Thymus (tissue), 14 donors: ENCODE measurements at places on chromosomes 7 and 10. TPM values are rescaled to one million over a fixed set of nuclear protein-coding genes. Genes with fewer than 3 reads are reported as not detected.

The PLAC9 gene
- 9.8 TPM for total RNA-seq

DNA sequence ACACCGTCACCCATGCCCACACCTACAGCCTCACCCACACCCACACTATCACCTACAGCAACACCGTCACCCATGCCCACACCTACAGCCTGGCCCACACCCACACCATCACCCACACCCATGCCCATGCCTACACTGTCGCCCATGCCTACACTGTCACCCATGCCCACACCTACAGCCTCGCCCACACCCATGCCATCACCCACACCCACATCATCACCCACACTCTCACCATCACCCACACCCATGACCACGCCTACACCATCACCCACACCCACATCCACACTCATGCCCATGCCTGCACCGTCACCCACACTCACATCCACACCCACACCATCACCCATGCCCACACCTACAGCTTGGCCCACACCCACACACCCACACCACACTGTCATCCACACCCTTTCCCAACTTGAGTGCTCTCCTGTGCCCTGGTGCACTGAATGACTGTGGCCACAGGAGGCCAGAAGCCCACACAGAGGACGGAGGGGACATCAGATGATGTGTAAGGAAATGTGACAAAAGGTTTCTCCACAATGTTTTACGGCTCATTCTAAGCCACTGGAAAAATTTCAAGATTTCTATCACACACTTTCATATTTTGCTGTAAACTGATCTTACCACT lies 153.3 kb downstream of the WDR37 start:
- no peak for DNase-seq

GRCh38 chr10:34599026-34599795 lies 215.9 kb downstream of the PARD3 start:
- no peak for DNase-seq

DNA sequence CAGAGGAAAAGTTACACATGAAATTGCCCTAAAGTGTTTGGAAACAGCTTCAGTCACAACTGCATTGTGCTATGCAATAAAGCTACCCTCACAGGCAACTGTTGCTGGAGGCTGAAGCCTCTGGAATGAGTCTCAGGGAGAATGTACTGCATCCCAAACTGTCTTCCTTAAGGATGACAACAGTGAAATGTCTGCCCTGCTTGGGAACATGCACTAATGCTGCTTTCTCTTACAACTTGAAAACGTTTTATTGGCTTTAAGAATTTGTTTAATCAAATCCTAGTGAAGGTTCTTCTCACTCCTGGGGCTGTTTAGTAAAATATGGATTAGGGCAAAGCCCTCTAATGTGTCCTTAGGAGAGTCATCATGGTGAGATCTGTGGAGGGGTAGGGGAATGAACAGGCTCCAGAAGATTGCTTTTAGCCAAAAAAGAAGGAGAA lies 215.4 kb downstream of the TWIST1 start:
- DNase-seq = no peak
